ENCODE measurements at places on chromosomes 7 and 10. TPM values are rescaled to one million over a fixed set of nuclear protein-coding genes. Genes with fewer than 3 reads are reported as not detected.
A peak's percentile ranks its signal among the peaks of the same experiment; 100 is the strongest.

- peaks cover 91% of the 10 kb centered on the region for H3K4me1 ChIP-seq
- H3K4me3 ChIP-seq = no peak overlapping the region
- H3K27ac ChIP-seq = peak overlapping the region; percentile 74
- no peaks in the 10 kb centered on the region for H3K36me3 ChIP-seq
Observed at GRCh38 chr7:131011976-131012375, 278.0 kb upstream of the KLF14 start.

- DNase-seq = no peak
- peaks cover 42% of the 10 kb centered on the region for H3K4me1 ChIP-seq
- peak overlapping the region; percentile 94 for H3K4me3 ChIP-seq
- H3K27ac ChIP-seq = peak overlapping the region; percentile 92
- H3K36me3 ChIP-seq = no peaks in the 10 kb centered on the region
- no peaks in the 10 kb centered on the region for H3K27me3 ChIP-seq
Observed at GRCh38 chr7:39624935-39625694, 1.7 kb downstream of the RALA start.

GRCh38 chr10:31028081-31028480, 3.6 kb downstream of the ZNF438 start:
- H3K4me3 ChIP-seq = no peak overlapping the region
- DNase-seq = no peak
- H3K4me1 ChIP-seq = peaks cover 40% of the 10 kb centered on the region
- peak overlapping the region; percentile 19 for H3K27ac ChIP-seq
- no peaks in the 10 kb centered on the region for H3K27me3 ChIP-seq

DNA sequence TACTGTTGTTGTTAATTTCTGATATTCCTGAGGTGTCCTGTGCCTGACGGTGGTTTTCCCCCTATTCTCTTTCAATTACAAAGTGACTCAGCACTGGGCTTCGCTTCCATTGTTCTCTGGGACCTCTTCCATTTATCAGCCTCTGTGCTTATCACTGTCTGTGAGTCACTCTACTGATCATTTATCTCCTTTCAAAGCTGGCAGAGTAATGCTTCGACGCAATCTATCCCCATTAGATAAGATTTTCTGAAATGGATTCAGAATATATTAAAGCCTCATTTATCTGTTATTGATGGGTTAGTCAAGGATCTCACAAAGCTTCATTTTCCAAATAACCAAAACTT, 679.2 kb downstream of the SDK1 start:
- no peak for DNase-seq
- no peaks in the 10 kb centered on the region for H3K27me3 ChIP-seq
- no peak overlapping the region for H3K4me3 ChIP-seq
- no peaks in the 10 kb centered on the region for H3K36me3 ChIP-seq
- H3K27ac ChIP-seq = no peak overlapping the region
- no peaks in the 10 kb centered on the region for H3K4me1 ChIP-seq

DNA sequence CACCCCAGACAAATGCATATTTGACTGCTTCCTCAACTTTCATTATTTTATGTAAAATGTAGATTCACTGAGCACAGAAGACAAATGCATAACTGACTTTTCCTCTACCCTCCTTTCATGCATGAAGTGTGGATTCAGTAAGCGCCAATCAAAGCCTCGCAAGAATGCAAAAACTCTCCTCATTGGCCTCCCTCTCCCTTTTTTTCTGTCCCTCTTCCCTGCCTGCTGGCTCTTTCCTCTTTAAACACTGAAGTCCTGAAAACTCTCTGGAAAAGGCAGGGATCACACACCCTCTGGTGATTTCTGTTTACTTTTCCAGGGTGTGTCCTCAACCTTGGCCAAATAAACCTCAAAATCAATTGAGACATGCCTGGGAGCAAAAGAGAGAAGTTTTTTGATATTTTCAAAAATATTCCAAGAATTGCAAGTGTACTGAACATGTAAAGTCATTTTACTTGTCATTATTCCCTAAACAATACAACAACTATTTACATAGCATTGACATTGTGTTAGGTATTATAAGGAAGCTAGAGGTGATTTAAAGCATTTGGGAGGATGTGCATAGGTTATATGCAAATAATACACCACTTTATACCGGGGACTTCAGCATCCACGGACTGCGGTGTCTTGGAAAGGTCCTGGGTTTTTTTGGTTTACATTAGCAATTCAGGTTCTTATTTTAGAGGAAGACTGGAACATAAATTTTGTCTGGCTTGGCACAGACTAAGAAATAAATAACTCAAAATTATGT, 71.4 kb downstream of the SEC61G start:
- no peaks in the 10 kb centered on the region for H3K27me3 ChIP-seq
- no peak for DNase-seq
- no peaks in the 10 kb centered on the region for H3K36me3 ChIP-seq
- no peaks in the 10 kb centered on the region for H3K4me1 ChIP-seq
- no peak overlapping the region for H3K27ac ChIP-seq

GRCh38 chr7:27179503-27180430, 5.3 kb downstream of the HOXA11 start:
- peak overlapping the region; percentile 92 for H3K27ac ChIP-seq
- peak; percentile 72 for DNase-seq
- H3K27me3 ChIP-seq = peaks cover 4% of the 10 kb centered on the region
- H3K4me1 ChIP-seq = peaks cover 33% of the 10 kb centered on the region
- H3K36me3 ChIP-seq = no peaks in the 10 kb centered on the region

DNA sequence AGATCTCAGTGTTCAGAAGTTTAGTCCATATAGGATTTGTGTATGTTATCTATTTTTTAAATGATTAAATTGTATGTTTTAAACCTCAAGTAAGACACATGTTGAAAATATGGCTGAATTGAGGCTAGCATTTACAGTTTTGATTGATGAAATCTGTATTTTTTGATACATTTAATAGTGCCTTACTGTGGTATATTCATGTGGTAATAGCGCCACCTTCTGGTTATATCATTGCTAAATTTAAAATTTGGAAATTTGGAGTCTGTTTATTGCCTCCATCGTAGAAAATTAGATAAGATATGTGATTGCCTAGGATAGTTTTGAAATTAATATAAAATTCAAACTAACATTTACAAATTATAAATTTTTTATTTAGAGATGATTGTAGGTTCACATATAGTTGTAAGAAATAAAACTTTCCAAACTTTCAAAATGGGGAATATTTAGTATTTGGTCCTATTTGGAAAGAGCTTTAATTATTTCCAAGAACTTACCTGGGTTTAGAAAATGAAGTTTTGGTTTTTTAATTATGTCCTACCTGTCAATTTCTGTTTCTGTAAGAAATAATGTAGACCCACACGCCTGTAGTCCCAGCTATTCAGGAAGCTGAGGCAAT, 19.1 kb upstream of the ARMS2 start:
- no peak overlapping the region for H3K4me3 ChIP-seq
- no peaks in the 10 kb centered on the region for H3K4me1 ChIP-seq
- H3K27ac ChIP-seq = no peak overlapping the region
- H3K27me3 ChIP-seq = no peaks in the 10 kb centered on the region
- no peak for DNase-seq
- peaks cover 40% of the 10 kb centered on the region for H3K36me3 ChIP-seq

DNA sequence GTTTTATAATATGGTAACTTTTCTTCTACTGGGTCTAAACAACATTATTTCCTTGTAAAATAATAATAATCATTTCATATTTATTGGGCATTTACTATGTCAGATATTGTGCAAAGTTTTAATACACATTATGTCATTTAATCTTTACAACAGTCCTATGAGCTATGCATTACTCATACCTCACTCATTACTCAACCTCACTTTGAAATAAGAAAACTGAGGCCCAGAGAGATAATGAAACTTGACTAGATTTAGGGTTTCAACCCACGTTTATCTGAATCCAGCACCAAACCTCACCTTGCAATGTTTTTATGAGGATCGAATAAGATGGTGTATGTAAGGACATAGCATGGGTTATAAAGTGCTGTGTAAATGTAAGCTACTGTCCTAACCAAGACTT, 153.2 kb upstream of the SLC13A1 start:
- no peak for DNase-seq
- no peak overlapping the region for H3K27ac ChIP-seq
- H3K36me3 ChIP-seq = no peaks in the 10 kb centered on the region
- H3K27me3 ChIP-seq = no peaks in the 10 kb centered on the region
- H3K4me1 ChIP-seq = no peaks in the 10 kb centered on the region

GRCh38 chr7:141431711-141432110, 119.5 kb upstream of the AGK start:
- DNase-seq = no peak
- H3K4me1 ChIP-seq = no peaks in the 10 kb centered on the region
- H3K27ac ChIP-seq = no peak overlapping the region
- H3K36me3 ChIP-seq = no peaks in the 10 kb centered on the region
- no peak overlapping the region for H3K4me3 ChIP-seq
- H3K27me3 ChIP-seq = no peaks in the 10 kb centered on the region

DNA sequence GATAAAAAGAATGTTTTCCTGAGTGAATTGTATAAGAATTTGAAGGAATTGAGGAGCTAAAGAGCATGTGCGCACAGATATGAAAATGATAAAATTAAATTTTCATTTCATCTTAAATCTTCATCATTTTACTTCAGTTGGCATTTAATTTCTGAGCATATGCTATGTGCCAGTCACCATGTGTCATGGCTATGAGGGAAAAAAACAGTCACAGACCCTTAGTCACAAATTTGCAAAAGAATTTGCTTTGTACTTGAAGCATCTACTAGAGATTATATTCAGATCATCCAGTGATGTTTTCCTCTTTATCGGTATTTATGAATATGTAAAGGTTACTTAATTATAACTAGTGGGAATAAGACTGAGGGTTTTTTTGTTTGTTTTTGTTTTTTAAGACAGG, 29.8 kb downstream of the VCL start:
- H3K36me3 ChIP-seq = no peaks in the 10 kb centered on the region
- DNase-seq = no peak
- H3K4me3 ChIP-seq = no peak overlapping the region

DNA sequence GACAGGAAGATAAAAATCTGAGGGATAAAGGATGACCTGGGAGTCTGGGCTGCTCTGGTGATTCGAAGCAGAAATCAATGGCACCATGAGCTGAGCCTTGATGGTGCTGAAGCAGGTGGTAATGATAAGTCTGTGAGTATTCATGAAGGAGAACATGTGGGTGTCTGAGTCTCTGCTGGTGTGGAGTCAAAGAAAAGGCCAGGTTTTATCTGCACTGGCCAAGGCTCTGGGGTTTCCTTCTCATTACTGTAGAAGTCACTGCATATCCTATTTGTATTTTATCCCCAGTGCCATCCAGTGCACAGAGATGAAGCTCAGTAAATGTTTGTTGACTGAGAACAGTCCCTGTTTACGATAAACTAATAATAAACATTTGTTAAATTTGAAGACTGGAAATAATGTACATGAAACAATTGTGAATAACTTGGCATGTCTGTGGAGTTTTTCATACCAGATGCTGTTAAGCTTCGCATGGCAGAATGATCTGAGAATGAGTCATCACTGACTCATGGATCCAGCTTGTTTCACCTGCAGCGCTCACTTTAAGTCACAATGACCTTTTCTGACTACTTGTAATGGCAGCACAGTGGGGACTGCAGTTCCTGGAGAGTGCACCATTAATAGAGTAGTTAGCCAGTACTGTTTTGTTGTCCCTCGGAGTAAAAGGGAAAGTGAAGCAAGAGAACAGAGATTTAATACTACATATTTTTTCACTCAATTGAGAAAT, 538.5 kb downstream of the HTR7 start:
- no peak for DNase-seq
- no peaks in the 10 kb centered on the region for H3K4me1 ChIP-seq
- no peak overlapping the region for H3K27ac ChIP-seq
- H3K27me3 ChIP-seq = no peaks in the 10 kb centered on the region
- H3K36me3 ChIP-seq = no peaks in the 10 kb centered on the region

GRCh38 chr10:96626795-96627194, 40.0 kb upstream of the TM9SF3 start:
- no peak for DNase-seq
- H3K4me1 ChIP-seq = no peaks in the 10 kb centered on the region
- H3K27me3 ChIP-seq = no peaks in the 10 kb centered on the region
- no peaks in the 10 kb centered on the region for H3K36me3 ChIP-seq
- H3K27ac ChIP-seq = no peak overlapping the region

- H3K4me3 ChIP-seq = no peak overlapping the region
- no peaks in the 10 kb centered on the region for H3K36me3 ChIP-seq
- H3K27ac ChIP-seq = no peak overlapping the region
- H3K27me3 ChIP-seq = no peaks in the 10 kb centered on the region
- no peaks in the 10 kb centered on the region for H3K4me1 ChIP-seq
Observed at GRCh38 chr7:30396389-30396788, 82.2 kb downstream of the NOD1 start.

DNA sequence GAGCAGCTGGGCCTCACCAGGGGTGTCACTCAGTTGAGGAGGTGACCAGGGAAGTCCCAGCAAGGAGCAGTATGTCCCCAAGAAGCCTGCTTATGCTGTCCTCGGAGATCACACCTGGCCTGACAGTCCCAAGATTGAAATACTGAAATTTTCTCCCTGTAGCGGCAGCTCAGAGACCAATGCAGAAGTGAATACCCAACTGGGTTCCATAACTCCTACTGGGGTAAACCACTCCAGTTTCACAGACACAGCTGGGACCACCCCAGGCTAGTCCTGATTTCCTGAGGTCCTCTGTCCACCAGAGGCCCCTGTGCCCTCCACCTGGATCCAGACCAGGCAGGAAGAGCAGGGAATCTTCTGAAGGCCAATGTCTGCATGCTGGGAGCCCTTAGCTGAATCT, 298.1 kb downstream of the ZEB1 start:
- no peak for DNase-seq
- H3K36me3 ChIP-seq = no peaks in the 10 kb centered on the region
- no peaks in the 10 kb centered on the region for H3K27me3 ChIP-seq
- no peak overlapping the region for H3K4me3 ChIP-seq
- no peak overlapping the region for H3K27ac ChIP-seq

DNA sequence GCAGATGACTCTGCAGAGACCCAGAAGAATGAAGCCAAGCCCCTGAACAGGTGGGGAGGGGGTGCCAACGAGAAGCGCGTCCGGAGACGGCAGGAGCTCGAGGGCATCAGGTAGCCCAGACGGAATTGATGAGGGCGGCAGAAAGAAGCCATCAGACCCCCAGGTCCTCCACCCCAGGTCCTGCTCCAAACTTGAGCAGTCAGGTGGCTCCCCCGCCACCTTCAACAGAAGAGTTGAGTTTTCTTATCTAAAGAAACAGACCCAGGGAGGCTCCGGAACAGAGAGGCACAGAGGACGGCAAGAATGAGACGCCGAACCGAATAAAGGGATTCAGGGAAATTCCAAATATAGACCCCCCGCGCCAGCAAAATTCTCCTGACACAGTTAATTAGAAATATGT, 22.2 kb downstream of the RGS10 start:
- no peak overlapping the region for H3K27ac ChIP-seq
- no peak overlapping the region for H3K4me3 ChIP-seq
- DNase-seq = no peak
- H3K27me3 ChIP-seq = peaks cover 2% of the 10 kb centered on the region
- peaks cover 3% of the 10 kb centered on the region for H3K36me3 ChIP-seq

GRCh38 chr10:122054048-122055025, 65.4 kb downstream of the TACC2 start:
- H3K4me3 ChIP-seq = no peak overlapping the region
- peak overlapping the region; percentile 94 for H3K27ac ChIP-seq
- H3K4me1 ChIP-seq = peaks cover 41% of the 10 kb centered on the region
- H3K27me3 ChIP-seq = no peaks in the 10 kb centered on the region
- peak; percentile 83 for DNase-seq

GRCh38 chr7:124460555-124460954, 305.0 kb downstream of the GPR37 start:
- no peaks in the 10 kb centered on the region for H3K36me3 ChIP-seq
- no peak overlapping the region for H3K27ac ChIP-seq
- no peaks in the 10 kb centered on the region for H3K27me3 ChIP-seq
- no peak for DNase-seq
- no peak overlapping the region for H3K4me3 ChIP-seq
- no peaks in the 10 kb centered on the region for H3K4me1 ChIP-seq

- no peak for DNase-seq
- H3K36me3 ChIP-seq = no peaks in the 10 kb centered on the region
- no peaks in the 10 kb centered on the region for H3K4me1 ChIP-seq
- no peak overlapping the region for H3K4me3 ChIP-seq
Observed at GRCh38 chr7:108071551-108071950, 58.6 kb downstream of the LAMB4 start.

The TMEM106B gene
- 13.9 TPM for polyA plus RNA-seq

The CUZD1 gene
- polyA plus RNA-seq = 0.35 TPM

The MBL2 gene
- not detected for polyA plus RNA-seq

Data from psoas muscle (tissue), 8 donors.